H9 (cell line): ENCODE measurements at places on chromosomes 11 and 22.

- no peak for DNase-seq
Measured at GRCh38 chr11:36380296-36381014, 84.4 kb downstream of the PRR5L start.

DNA sequence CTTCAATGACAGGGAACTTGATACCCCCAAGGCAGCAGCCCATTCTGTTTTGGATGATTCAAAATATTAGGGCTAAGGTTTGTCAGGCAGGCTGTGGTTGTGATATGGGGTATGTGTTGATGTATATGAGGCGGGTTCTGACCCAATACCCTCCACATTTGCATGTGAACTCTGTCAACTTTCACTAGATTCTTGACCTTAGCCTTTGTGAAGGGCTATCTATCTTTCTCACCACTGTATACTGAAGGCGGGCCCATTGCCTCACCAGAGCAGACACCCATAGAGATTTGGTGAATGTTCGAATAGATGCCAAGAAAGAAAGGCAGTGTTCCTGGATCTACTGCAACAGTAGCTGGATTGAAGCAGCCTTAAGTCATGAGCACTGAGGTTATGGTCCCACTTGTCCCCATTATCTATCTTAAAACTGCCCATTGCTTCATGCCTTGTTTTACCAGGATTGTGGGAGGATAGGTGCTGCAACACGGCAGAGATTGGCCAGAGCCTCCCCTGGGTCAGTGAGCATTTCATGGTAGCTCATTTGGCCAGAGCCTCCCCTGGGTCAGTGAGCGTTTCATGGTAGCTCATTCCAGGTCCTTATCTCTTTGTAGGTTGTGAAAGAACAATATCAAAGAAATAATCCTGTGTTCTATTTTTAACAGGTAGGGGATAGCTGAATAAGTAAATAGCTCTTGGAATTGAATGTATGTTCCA lies 399.6 kb downstream of the TMEM135 start:
- DNase-seq, result no peak

- DNase-seq, result peak; percentile 7
Measured at GRCh38 chr22:27318516-27318915, 483.0 kb downstream of the MN1 start.

DNA sequence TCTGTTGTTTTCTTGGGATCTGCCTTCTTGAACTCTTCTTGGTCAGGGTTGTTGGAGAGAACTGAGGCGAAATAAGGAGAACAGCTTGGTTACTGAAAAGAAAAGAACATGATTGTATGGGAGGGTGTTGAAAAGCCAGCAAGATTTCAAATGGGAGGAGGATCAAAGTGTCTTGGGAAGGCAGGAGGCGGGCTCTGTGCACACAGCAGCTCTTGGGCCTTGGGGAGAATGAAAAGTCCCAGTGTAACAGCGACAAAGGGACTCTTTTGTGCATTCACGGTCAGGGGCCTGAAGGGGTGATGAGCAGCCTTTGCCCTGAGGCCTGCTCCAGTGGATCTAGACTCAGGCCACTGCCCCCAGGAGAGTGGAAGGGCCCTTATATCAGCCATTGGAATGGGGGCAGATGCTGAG lies 135.4 kb downstream of the ADAMTS15 start:
- no peak for DNase-seq

GRCh38 chr11:85627332-85627997 lies at the start of gene DLG2:
TSS of gene DLG2 (minus strand) at chr11:85627344.
- DNase-seq, result no peak

DNA sequence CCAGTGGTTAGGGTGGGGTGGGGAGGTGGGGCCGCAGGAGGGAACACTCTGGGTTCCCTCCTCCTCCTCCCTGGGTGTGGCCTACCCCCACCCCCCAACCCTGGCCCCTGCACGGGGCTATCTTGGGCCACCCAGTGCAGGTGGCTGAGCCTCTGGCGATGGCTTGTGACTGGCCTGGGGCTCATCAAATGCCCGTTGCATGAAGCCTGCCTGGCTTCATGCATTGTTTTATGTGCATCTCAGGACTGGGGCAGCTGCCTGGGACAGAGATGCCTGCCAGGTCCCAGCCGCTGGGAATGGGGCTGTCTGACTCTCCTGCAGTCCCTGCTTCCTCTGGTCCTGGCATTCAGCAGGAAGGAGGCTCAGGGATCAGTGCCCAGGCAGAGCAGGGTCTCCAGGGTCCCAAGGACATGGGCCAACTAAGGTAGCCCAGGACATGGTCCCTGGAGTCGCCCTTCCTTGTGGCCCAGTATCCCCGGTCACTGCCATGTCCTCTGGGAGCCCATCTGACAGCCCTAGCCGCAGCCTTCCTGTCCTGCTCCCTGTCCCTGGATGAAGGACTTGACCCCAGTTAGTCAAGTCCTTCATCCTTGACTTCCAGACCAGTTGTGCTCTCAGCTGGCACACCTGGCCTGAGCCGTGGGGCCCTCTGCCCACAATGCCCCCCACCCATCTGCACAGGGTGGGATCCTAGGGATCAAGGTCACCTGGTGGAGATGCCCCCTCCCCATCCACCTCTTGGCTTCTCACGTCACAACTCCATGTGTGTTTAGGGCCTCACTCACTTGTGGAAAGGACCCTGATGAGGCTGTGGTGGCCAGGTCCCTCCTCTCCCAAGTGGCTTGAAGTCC lies 112.1 kb upstream of the FGF3 start:
- no peak for DNase-seq

DNA sequence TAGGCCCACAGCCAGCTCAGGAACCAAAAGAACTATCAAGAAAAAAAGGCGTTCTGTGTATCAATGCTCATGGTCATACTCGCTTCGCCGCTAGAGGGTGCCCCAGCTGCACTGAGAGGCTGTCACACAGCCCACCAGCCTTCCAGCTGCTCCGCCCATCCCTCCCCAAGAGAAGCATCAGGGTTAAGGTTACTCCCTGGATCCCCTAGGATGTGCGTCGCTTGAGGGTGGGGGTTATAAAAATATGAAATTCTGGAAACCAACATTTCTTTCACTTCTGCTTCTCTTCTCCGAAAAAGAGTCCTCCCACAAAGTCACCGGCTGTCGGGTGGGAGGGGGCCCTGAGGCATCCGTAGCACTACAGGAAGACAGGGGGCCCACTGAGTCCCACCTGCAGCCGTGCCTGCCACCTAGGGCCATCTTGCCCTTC lies 1.7 kb downstream of the CBX6 start:
- peak; percentile 89 for DNase-seq

- no peak for DNase-seq
Measured at GRCh38 chr11:93740031-93740729, 1.1 kb downstream of the TAF1D start.

- no peak for DNase-seq
Measured at GRCh38 chr22:26763633-26764361, 106.4 kb downstream of the MIAT start.

GRCh38 chr22:21960200-21961126 lies 7.8 kb upstream of the PPM1F start:
- no peak for DNase-seq

- no peak for DNase-seq
Measured at GRCh38 chr22:31295831-31296657, 3.8 kb upstream of the PIK3IP1 start.
